ENCODE measurements at places on chromosomes 13 and 19.

GRCh38 chr19:35751839-35752745 is 3.7 kb downstream of the LIN37 start:
- DNase-seq: no peak

DNA sequence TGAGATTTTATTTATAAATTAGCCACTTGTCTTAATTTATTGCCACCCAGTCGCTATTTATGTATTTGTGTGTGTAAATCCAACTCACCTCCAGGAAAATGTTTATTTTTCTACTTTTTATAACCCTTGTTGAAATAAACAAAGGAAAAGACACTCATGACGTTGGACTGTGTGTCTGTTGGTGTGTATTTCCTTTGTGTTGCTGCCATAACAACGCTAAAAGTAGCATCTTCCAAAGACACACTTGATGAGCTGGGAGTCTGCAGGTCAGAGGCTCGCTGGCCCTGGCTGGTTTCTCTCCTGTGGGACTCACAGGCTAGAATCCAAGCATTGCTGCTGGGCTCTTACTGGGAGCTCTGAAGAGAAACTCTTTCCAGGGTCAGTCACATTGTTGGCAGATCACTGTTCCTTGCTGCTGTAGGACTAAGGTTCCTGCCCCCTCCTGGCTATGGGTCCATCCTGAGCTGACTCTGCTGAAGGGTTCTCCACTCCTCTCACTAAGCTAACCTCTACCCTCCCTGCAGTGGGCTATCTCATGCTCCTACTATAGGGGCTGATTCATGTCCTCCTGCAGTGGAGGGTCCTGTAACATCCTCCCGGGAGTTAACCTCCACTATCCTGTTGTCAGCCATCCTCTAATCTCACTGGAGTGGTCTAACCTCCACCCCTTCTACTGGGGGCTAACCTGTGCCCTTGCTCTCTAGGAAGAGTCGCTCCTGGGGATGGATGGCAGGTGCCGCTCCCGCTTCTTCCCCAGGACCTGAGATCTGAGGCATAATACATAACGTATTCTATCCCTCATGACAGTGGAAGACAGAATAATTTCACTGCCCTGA is 2.1 kb downstream of the IFNL2 start:
- DNase-seq: no peak

DNA sequence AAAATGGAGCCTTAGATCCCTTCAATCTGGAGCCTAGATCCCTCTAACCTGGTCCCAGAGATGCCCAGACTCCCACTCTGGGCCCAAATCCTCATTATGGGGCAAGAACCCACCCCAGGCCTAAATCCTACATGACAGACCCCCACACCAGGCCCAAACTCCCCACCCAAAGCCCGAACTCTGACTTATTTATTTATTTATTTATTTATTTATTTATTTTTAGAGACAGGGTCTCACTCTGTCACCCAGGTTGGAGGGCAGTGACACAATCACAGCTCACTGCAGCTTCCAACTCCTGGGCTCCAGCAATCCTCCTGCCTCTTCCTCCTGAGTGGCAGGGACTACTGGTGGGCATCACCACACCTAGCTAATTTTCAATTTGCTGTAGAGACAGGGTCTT is 12.0 kb downstream of the FBN3 start:
- DNase-seq: no peak

GRCh38 chr13:47277774-47278173 is 380.9 kb upstream of the HTR2A start:
- no peak for DNase-seq

GRCh38 chr13:22091222-22091970 is 420.5 kb downstream of the FGF9 start:
- peak; percentile 72 for DNase-seq

GRCh38 chr13:37123337-37123736 is 17.9 kb upstream of the CSNK1A1L start:
- DNase-seq: no peak

- no peak for DNase-seq
Measured at GRCh38 chr19:52034051-52034728, 6.0 kb upstream of the ZNF614 start.

GRCh38 chr13:62747629-62748028 is 1332.0 kb upstream of the PCDH20 start:
- DNase-seq: no peak

- DNase-seq: no peak
Measured at GRCh38 chr13:67119481-67119894, 110.6 kb downstream of the PCDH9 start.

DNA sequence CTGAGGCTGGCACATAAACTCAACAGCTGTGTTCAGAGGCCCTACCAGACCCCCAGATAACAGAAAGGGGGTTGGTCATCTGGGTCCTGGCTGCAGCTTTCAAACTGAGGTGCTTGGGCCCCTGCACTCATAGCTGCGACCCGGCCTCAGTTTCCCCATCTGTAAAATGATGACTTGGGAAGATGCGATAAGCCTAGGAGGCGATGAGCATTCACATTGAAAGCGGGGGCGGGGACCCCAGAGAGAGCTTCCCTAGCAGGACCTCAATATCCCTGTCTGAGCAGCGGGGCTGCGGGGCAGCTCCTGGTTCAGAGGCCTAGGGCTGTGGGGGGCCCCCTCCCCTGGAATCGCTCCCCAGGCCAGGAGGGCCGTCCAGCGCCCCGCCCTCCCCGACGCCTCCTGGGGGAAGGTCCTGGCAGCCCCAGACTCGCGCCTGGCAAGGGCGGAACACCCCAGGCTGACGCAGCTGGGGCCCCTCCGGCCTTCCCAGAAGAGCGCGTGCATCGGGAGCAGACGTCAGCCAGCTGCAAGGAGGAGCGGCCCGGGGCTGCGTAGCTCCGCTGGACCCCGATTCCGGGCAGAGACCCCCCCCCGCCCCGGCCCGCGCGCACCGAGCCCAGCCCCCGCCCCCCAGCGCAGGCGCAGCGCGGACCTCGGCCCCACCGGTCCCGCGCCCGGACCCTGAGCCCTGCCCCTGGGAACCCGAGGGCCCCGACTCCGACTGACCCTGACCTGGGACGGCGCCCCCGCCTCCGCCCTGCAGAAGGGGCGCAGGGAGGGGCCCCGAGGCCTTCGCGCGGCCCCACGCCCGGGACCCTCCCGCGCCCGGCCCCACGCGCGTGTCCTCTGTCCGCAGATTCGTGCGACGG is 3.5 kb downstream of the FSTL3 start:
- DNase-seq: peak; percentile 77

- DNase-seq: no peak
Measured at GRCh38 chr13:100089465-100090032, 656 bp downstream of the PCCA start.

DNA sequence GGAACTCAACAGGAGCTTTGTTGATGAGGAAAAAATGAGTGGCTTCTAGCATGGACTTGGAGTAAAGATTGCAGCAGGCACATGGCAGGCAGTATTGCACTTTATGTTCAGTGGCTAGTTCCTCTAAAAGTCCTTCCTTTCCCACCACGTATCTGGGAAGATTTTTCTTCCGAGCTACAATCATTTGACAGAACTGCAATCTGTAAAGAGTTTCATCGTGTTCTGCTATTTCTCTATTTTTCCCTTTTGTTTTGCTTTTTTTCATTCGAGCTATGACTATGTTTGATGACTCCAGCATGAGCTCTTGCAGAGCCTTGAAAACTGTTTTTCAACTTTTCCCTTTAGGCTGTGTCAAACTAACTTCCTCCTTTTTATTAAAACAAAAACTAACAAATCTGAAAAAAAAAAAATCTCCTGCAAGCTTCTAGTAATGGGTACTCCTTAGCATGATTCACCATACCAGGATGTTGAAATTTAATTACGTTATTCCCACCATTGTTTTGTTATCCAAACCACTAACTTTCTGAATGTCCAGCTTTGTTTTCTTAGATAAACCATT is 12.3 kb downstream of the CLDN10 start:
- no peak for DNase-seq

- no peak for DNase-seq
Measured at GRCh38 chr19:10712045-10712444, 5.8 kb upstream of the DNM2 start.

DNA sequence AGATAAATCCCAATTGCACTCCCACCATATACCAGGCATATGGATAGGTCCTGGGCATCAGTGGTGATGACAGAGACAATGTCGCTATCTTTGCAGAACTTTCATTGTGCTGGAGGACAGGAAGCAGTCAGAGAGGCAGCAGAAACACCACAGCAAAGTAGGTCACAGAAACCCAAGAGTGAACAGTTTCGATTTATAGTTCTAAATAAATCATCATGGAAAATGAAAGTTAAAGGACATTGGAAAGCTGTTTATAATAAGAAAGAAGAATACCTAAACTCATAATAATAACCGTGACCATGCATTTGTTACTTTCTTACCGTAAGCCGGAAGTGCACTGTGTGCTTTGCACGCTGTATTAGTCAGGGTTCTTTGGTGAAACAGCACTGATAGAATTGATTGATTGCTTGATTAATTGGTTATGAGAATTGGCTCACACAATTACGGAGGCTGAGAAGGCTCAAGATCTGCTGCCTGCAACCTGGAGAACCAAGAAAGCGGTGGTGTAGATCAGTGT is 38.9 kb downstream of the ALOX5AP start:
- no peak for DNase-seq

DNA sequence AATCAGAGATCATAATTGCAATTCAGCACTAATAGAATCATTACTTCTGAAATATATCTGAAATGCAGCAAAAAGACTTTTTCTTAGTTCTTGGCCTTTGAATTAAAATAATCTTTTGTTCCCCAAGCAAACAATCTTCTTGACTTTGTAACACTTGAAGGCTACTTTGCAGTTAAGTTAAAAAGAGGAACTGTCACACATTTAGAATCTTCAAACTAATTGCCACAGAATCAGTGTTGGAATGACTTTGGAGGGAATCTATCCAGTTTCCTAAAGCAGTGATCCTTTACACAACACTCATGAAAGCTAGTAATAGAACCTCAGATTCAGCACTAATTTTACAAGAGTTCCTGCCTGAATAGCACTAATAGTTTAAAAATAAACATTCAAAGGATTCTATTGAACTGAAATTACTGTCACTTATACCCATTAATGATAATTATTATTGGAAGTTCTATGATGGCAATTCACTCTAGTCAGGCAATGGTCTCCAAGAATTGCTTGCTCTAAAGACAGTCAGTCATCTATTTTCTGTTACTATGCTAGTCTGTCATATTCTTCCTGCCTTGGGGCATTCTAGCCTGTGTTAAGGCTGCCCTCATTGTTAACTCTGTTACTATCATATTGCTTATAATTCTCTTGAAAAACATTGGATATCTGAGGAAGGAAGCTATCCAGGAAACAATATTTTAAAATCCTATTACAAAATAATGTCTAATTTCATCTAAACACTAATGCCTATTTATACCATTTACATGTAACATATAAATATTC is 362.4 kb downstream of the DIAPH3 start:
- no peak for DNase-seq

DNA sequence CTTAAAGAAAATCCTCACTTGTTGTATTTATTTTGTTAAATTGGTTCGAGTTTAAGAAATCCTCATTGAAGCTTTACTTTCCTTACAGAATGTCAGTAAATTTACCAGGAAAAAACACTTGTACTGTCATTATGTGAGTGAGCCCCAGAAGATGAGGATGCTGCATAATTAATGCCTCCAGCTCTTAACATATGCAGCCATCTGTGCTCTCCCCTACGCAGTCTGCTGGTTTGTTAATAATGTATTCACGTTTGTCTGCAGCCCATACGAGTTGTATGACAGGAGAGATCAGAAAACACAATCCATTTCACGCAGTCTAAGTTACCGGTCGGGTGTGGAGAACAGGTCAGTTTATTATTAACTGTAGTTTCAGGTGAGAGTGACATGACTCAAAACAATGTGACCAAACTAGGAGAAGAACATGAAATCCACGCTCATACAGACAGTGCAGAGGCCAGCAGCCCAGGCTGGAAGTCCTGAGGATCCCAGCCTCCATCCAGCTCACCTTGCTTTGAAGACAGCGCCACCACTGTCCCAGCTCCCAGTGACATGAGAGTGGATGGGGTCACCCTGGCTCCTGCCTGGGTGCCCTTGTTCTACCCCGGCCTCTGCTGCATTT is 19.8 kb upstream of the ATP11A start:
- DNase-seq: no peak

- DNase-seq: no peak
Measured at GRCh38 chr19:3970313-3970807, 539 bp downstream of the DAPK3 start.

DNA sequence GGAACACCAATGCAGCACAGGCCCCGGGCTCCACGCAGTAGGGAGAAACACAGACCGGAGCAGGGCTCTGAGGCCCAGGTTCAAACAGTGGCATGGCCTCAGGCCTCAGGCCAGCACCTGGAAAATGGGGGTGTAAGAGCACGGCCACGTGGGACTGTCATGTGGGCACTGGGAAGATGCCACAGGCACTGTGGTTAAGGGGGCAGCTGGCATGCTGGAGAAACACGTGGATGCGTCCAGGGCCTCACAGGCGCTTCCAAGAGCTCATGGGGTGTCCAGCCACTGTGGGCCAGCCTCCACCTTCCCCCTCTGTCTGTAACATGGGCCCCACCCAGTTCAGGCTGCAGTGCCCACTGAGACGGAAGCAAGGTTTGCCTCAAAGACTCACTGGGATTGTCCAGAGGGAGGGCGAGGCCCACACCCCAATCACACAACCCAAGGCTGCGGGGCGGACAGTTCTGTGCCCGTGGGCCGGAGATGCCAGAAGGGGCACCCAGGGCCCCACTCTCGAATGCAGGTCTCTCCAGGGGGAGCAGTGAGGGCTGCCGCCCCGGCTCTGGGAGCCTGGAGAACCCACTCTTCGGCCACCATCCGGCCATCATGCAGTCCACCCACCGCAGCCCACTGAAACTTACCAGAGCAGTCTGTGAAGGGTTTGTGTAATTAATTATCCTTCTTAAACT is 6.3 kb upstream of the MBD3 start:
- no peak for DNase-seq

- no peak for DNase-seq
Measured at GRCh38 chr13:33165787-33166186, 119.8 kb downstream of the STARD13 start.

DNA sequence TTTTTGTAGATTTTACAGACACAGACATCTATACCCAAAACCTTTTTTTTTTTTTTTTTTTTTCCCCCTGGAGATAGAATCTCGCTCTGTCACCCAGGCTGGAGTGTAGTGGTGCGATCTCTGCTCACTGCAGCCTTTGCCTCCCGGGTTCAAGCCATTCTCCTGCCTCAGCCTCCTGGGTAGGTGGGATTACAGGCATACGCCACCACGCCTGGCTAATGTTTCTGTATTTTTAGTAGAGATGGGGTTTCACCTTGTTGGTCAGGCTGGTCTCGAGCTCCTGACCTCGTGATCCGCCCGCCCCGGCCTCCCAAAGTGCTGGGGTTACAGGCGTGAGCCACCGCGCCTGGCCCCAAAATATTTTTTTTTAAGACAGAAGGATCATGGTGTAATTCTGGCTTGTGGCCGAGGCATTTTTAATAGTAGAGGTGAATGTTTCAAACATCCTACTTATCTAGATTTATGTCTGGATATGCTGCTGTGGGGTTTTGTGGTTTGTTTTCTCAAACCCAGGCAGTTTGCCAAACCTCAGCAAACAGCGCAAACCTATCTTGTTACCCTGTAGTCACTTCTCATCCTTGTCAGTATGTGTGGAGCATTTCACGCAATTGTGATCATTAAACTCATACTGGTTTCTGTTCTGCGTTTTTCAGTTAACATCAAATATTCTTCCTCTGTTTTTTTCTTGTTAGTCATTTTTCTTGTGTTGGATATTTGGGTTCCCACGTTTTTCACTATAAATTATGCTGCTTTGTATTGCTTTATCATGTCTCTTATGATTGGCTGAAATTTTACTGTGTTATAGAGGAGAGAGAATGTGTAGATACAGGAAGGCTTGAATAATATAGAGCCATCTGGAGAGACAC is 36.2 kb upstream of the GARRE1 start:
- no peak for DNase-seq
